KBM-7 (cell line): ENCODE measurements at places on chromosomes 11 and 22.

GRCh38 chr11:35267504-35267903 is 128.5 kb downstream of the CD44 start:
- DNase-seq = no peak

GRCh38 chr11:62479631-62480201 is 60.9 kb downstream of the SCGB1A1 start:
- DNase-seq = no peak

GRCh38 chr11:60844870-60845221 is 2.9 kb downstream of the CCDC86 start:
- no peak for DNase-seq

GRCh38 chr11:12232817-12233601 is 122.6 kb downstream of the MICAL2 start:
- DNase-seq = no peak

GRCh38 chr11:46728659-46729040 is 9.6 kb downstream of the F2 start:
- no peak for DNase-seq

DNA sequence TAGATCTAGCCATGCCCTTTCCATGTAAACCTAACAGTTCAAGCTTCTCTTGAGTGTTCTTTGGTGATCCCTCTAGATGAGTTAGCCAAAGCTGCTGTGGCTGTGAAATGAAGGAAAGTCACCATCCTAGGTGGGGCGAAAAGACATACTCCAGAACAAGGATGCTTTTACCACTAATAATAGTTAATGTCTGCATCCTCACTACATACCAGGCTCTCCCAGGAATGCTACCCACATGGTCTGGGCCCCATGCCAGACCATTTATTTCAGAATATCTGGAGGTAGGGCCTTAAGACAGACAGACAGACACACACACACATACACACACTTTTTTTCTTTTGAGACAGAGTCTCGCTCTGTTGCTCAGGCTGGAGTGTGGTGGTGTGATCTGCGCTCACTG is 14.7 kb downstream of the ABTB2 start:
- no peak for DNase-seq
